ENCODE measurements at places on chromosomes 6 and 20.

DNA sequence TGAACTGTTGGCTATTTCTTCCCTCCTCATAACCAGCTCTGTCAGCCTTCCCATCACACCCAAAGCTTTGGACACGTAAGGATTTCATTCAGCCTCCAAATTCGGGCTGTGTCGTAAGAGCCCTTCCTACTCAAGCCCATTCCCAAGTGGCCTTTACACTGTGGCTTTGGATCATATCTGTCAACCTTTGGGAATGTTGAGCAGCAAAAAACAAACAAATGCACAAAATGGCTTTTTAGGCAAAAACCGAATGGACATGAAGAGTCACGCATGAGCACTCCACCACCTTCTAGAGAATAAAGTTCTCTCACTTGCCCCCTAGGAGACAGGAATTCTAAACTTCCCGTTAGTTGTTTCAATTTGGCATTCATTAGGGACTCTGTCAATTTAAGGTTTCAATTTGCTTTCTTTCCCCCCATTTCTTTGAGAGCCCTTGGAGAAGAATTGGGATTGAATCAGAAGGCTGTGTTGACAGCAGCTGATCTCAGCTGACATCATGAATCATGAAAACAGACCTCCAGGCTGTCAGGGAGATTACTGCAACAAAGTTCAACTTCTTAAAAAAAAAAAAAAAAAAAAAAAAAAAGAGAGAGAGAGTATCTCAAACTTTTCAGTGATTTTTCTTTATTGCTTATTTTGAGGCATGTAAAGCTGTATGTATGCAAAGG lies 110.3 kb downstream of the BCAS1 start:
- DNase-seq = no peak

- DNase-seq = no peak
Measured at GRCh38 chr6:157017861-157018260, 240.7 kb downstream of the ARID1B start.

DNA sequence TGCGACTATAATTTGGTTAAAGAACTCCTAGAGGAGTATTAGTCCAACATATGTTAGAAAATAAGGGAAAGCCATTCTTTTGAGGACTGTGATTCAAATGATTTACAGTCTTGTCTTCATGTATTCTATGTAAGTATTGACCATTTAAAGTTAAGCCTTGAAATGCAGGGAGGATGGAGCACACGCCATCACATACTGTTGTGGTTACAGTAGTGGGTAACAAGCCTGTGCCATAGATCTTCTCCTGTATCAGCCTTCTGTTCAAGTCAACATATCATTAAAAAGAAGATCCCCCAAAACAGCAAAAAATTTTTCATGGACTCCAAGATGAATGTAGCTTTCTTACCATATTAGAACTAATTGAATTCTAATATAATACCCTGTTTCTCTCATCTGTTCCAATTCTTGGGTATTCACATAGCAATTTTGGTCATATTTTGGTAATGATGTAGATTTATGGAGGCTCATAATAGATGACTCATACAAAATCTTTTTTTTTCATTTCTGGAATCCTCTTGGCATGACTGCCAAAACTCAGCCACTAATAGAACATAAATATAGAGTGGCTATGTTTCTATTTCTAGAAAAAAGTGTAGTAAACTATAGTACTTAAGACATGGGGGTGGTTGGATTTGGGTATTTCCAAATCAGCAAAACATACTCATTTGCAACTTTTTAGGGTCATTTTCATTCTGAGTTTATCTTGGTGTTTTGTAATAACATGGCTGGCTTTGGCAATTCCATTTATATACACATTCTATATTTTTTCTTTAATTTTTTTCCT lies 413.5 kb downstream of the BCKDHB start:
- DNase-seq = no peak

DNA sequence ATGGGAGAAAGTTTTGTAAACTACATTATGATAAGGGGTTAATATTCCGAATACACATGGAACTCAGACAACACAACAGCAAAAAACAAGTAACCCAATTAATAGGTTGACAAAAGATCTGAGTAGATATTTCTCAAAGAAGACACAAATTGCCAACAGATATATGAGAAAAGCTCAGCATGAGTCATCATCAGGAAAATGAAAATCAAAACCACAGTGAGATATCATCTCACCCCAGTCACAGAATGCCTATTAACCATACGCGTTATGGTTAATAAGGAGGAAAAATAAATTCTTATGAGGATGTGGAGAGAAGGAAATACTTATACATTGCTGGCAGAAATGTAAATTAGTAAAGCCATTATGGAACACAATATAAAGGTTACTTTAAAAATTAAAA lies 695.0 kb downstream of the COL12A1 start:
- DNase-seq = no peak

- DNase-seq = no peak
Measured at GRCh38 chr6:147268254-147268653, 64.0 kb downstream of the STXBP5 start.

- DNase-seq = no peak
Measured at GRCh38 chr6:30601815-30602641, 15.0 kb downstream of the PPP1R10 start.

GRCh38 chr6:34529665-34530327 lies 26.3 kb downstream of the SPDEF start:
- peak; percentile 25 for DNase-seq

GRCh38 chr6:139920027-139920775 lies 545.8 kb upstream of the CITED2 start:
- DNase-seq = peak; percentile 59

DNA sequence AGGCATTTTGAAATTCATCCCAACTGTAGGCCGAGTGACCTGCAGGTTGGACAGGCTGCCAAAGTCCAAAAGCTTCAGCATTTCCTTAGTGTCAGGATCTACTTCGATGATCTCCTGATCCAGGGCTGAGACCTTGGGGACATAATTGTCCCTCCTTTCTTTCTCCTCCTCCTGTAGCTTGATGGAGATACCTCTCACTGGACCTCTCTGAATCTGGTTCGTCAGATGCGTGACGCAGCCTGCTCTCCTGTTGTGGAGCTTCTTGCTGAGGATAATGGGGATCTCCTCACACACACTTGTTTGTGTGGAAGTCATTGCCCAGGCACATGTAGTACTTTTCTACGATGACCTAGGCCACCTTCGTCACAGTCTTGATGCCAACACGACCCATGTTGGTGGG lies 1.5 kb upstream of the MAS1L start:
- DNase-seq = no peak

DNA sequence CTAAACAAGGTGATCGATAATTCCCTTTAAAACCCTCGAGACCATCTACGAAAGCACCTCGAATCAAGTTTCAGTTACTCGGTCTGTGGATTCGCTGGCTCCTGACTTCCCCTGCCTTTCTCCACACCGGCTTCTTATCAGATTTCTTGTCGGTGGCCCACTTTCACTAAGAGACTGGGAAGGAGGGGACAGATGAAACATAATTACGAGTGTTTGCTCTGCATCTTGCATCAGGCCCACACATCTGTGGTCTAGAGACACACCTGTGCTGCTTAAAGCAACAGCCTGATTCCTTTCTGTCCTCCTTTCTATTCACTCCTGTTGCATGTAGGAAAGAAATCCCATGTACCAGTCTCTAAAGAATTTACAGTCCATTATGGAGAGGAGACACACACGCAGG lies 37.7 kb downstream of the INSM1 start:
- no peak for DNase-seq

DNA sequence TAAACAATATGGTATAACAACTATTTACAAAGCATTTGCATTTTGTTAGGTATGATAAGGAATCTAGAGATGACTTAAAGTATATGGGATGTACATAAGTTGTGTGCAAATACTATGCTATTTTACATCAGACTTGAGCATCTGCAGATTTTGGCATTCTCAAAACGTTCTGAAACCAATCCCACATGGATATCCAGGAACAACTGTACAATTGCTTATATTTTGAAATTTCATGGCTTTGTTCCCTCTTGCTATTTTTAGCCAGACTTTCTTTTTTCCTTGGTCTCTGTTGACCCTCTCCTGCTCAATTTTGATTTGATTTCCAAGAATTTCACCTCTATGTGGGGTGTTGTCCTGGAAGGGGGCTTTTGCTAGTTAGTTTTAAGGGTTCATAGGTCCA lies 32.9 kb upstream of the UST start:
- DNase-seq = no peak

DNA sequence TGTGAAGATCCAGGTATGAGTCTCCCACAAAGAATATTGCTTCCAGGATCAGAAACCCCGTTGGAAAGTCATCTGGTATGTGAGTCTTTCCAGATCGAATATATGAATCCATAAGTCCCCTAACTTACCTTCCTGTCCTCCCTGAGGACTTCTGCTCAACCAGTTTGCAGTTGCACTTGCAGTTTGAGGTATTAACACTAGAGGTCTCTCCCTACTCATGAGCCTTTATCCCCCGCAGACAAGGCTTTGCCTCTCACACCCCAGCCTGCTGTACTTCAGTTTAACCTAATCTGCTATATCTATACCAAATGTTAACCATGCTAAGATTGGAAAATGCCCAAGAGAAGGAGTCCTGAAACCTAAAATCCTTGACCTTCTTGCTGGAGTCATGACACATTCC lies 135.3 kb upstream of the DEFB112 start:
- DNase-seq = peak; percentile 17

DNA sequence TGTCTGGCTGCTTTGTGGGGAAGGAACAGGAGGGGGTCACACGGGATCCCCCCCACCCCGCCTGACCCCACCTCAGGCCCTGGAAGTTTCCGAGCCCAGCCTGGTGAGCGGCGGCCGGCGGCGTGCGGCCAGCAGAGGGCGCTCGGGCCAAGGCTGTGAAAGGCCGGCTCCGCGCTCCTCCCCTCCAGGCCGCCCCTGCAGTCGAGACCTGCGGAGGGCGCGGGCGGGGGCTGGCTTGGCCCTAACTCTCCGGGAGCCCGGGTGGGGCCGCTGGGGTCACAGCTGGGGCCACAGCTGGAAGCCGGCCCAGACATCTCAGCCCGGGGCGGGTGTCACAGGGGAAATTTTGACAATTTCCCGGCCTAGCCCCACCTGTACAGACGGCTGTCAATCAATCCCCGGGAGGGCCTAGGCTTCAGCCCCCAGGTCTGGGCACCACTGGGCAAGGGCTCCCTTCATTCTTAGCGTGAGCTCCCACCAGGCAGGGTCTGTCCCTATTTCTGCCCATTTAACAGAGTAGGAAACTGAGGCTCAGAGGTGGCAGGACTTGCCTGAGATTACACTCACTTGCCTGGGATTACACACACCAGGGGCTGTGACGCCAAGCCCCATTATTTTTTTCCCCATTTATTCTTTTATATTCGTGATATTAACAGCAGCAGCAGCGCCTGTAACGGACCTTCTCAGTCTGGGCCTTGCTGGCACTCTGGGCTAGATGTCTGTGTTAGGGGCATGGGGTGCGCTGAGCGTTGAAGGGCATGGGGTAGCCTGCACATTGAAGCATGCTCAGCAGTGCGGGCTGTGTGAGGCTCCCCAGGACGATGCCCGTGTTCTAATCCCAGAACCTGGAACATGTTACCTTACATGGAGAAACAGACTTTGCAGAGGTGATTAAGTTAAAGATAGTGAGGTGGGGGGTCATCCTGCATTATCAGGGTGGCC lies 23.0 kb downstream of the ZBP1 start:
- no peak for DNase-seq

DNA sequence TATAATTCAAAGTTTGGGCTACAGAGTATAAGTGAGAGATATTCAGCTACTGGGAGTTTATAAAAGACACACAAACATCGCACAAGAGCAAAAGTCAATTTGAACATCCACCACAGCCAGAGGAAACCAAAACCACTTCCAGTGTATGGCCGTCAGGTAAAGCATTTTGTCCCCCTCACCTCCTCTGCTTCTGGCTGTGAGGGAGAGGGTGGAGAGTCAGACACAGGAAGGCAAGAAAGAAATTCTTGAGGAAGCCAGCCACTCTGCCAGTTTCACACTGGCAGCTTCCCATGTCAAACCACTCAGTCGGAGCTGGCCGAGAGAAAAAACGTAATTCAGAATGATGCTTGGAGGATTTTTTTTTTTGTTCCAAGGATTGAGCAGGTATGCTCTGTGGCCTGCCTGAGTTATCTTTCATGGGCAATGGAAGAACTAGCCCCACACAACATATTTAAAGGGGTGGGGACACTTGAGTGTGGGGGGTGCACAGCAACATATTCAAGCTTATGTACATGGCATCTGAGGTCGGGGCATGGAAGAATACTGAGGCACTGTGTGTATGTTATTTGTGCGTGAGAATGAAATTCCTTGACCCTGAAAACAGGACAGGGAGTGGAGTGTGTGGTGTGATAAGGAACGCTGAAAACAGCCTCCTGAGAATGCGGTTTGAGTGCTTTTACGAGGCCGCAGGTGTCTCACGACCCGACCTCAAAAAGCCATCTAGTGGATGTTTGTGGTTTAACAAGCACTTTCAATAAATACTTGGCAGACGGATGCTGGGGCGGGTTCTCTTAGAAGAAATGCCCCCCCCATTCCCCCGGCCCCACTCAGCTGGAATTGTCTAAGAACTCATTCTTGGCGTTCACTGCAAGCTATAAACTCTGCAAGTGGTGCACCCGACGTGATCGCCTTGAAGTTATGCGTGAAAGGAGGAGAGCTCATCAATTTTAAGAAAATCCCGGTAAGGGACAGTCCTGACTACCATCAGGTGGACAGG lies 27.5 kb upstream of the ZBTB22 start:
- peak; percentile 63 for DNase-seq

DNA sequence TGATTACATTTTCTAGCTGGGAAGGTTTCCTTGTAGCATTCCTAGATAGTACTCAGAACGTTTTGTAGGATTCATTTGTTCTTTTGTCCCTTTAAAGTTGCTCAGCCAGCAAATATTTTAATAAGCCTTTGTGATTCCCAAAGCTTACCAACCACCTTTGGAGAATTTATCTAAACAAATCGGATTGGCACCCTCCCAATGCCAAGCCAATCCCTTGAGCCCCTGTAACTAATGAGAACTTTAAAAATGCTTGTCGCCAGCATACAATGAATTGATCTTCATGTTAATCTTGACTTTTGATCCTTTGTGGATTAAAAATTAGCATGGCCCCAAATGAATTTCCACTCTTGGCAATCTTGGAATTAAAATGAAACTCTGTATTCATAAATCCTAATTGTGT lies 559.5 kb downstream of the UTRN start:
- no peak for DNase-seq

DNA sequence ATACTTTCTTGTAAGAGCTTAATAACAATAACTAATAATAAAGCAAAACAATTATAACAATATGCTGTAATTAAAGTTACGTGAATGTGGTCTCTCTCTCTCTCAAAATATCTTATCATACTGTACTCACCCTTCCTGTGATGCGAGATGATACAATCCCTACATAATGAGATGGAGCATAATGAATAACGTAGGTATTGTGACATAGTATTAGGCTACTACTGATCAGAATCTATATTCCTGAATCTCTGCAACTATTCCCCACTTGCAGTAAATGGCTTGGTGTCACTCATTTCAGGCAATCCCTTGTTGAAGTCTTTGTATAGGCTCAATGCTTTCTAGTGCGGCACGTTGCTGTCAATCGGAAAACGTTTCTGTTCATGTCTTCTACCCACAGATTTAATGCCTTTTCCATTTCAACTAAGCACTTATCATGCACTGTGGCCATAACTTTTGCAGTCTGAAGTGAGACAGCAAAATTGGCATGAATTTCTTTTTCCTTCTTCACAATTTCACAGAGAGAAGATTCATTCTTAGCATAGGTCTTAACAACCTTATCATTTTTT lies 32.3 kb downstream of the MOXD1 start:
- no peak for DNase-seq

All from pons (tissue), 1 donor.